ENCODE measurements at places on chromosomes 6 and 20. TPM values are rescaled to one million over a fixed set of nuclear protein-coding genes. Genes with fewer than 3 reads are reported as not detected.

Gene IL20RA
- total RNA-seq, result 0.22 TPM

DNA sequence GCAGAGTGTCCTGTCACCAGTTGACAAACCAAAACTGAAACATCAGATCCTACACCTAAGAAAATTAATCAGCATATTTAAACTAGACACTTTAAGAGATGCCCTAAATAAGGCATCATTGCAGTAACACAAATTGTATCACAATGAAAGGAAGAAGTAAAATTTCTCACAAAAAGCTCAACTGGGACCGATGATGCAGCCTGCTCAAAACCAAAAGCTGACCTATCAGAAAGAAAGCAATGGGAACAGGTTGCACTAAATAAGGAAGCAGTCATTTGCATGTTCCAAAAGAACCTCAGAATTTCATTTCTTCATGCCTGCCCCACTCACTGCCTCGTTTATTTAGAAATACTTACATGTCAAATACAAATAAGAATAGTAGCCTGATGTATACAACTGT, 12.1 kb downstream of the HIVEP2 start:
- no peak for DNase-seq
- no peak overlapping the region for H3K4me3 ChIP-seq
- H3K27ac ChIP-seq, result no peak overlapping the region
- H3K36me3 ChIP-seq, result no peaks in the 10 kb centered on the region
- no peaks in the 10 kb centered on the region for H3K4me1 ChIP-seq

- H3K4me1 ChIP-seq, result peaks cover 15% of the 10 kb centered on the region
- no peaks in the 10 kb centered on the region for H3K36me3 ChIP-seq
- no peak for DNase-seq
- H3K27ac ChIP-seq, result no peak overlapping the region
Measured at GRCh38 chr20:51533291-51534172, 9.0 kb downstream of the NFATC2 start.

- H3K27me3 ChIP-seq, result no peaks in the 10 kb centered on the region
- DNase-seq, result no peak
- peak overlapping the region; percentile 46 for H3K4me3 ChIP-seq
- no peak overlapping the region for H3K27ac ChIP-seq
Measured at GRCh38 chr6:70282919-70283461, 19.9 kb downstream of the COL9A1 start.

GRCh38 chr6:106974336-106974998, at the start of gene CD24:
TSS of gene CD24 (minus strand) at chr6:106974729. CDS start at chr6:106974646, 83 bp downstream.
- peaks cover 11% of the 10 kb centered on the region for H3K27me3 ChIP-seq
- no peak within 1 kb of the TSS for H3K27ac ChIP-seq
- no peak for DNase-seq

Gene SRSF12
- total RNA-seq, result 8.3 TPM

GRCh38 chr20:15396026-15396425, 1058.6 kb upstream of the FLRT3 start:
- H3K36me3 ChIP-seq, result no peaks in the 10 kb centered on the region
- no peak overlapping the region for H3K27ac ChIP-seq
- no peaks in the 10 kb centered on the region for H3K27me3 ChIP-seq
- DNase-seq, result no peak

Gene FERMT1
- total RNA-seq, result 5.7 TPM

Data from SJCRH30 (cell line).